ENCODE measurements at places on chromosomes 12 and 14.

DNA sequence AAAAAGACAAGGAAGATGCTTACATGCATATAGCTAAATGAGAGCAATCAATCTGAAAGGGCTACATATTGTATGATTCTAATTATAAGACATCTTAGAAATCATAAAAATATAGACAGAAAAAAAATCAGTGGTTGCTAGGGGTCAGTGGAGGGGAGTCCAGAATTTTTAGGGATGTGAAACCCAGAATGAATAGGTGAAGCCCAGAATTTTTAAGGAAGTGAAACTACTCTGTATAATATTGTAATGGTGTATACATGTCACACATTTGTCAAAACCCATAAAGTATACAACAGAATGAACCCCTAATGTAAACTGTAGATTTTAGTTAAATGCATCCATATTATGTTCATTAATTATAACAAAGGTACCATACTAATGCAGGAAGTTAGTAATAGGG is 713.2 kb downstream of the FLRT2 start:
- no peak overlapping the region for H3K27ac ChIP-seq
- no peaks in the 10 kb centered on the region for H3K4me1 ChIP-seq
- no peak overlapping the region for H3K4me3 ChIP-seq
- DNase-seq: peak; percentile 6

DNA sequence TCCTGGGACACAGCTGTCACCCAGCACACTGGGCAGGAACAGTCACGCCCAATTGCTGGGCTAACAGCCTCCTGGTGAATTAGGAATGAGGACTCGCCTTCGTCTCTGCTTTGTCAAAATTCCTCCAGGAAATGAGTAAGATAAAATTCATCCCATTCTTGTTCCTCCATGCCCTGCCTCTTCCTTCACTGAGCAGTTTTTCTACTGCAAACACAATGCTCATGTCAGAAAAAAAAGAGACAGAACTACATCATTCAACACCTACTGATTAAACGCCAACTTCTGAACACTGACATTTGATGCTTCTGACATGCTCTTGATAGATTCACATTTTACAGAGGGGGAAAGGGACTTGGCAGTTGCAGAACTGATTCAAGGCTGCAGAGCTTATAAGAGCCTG is 37.5 kb upstream of the DTX1 start:
- no peak overlapping the region for H3K27ac ChIP-seq
- no peak overlapping the region for H3K4me3 ChIP-seq
- no peaks in the 10 kb centered on the region for H3K4me1 ChIP-seq
- no peaks in the 10 kb centered on the region for H3K36me3 ChIP-seq

GRCh38 chr12:123142921-123143735 is 7.8 kb downstream of the PITPNM2 start:
- H3K27ac ChIP-seq: no peak overlapping the region
- no peaks in the 10 kb centered on the region for H3K36me3 ChIP-seq
- no peaks in the 10 kb centered on the region for H3K4me1 ChIP-seq
- no peak for DNase-seq
- H3K4me3 ChIP-seq: no peak overlapping the region

DNA sequence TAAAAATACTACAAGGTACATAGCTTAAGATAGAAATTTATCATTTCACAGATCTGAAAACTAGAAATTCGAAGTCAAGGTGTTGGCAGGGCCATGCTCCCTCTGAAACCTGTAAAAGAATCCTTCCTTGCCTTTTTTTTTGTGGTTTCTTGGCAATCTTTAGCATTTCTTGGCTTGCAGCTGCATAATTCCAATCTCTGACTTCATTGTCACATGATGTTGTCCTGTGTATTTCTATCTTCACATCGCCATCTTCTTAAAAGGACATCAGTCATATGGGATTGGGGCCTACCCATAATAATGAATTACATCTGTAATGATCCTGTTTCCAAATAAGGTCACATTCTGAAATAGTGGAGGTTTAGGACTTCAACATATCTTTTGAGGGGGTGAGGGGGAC is 250.4 kb downstream of the TMTC2 start:
- H3K27ac ChIP-seq: no peak overlapping the region
- DNase-seq: no peak
- H3K27me3 ChIP-seq: no peaks in the 10 kb centered on the region
- H3K4me3 ChIP-seq: no peak overlapping the region
- no peaks in the 10 kb centered on the region for H3K36me3 ChIP-seq

GRCh38 chr12:113075137-113075683 is 18.7 kb downstream of the DTX1 start:
- H3K27me3 ChIP-seq: no peaks in the 10 kb centered on the region
- no peaks in the 10 kb centered on the region for H3K4me1 ChIP-seq
- peak overlapping the region; percentile 23 for H3K27ac ChIP-seq
- H3K36me3 ChIP-seq: no peaks in the 10 kb centered on the region
- DNase-seq: peak; percentile 36

GRCh38 chr12:119060847-119061796 is 79.8 kb downstream of the SRRM4 start:
- H3K4me3 ChIP-seq: no peak overlapping the region
- DNase-seq: peak; percentile 13
- no peaks in the 10 kb centered on the region for H3K36me3 ChIP-seq
- no peaks in the 10 kb centered on the region for H3K27me3 ChIP-seq
- no peaks in the 10 kb centered on the region for H3K4me1 ChIP-seq

GRCh38 chr12:31406345-31406744 is 80.4 kb upstream of the SINHCAF start:
- no peaks in the 10 kb centered on the region for H3K36me3 ChIP-seq
- H3K27ac ChIP-seq: peak overlapping the region; percentile 68
- H3K27me3 ChIP-seq: no peaks in the 10 kb centered on the region
- peak overlapping the region; percentile 30 for H3K4me3 ChIP-seq
- peak; percentile 83 for DNase-seq
- H3K4me1 ChIP-seq: peaks cover 22% of the 10 kb centered on the region

DNA sequence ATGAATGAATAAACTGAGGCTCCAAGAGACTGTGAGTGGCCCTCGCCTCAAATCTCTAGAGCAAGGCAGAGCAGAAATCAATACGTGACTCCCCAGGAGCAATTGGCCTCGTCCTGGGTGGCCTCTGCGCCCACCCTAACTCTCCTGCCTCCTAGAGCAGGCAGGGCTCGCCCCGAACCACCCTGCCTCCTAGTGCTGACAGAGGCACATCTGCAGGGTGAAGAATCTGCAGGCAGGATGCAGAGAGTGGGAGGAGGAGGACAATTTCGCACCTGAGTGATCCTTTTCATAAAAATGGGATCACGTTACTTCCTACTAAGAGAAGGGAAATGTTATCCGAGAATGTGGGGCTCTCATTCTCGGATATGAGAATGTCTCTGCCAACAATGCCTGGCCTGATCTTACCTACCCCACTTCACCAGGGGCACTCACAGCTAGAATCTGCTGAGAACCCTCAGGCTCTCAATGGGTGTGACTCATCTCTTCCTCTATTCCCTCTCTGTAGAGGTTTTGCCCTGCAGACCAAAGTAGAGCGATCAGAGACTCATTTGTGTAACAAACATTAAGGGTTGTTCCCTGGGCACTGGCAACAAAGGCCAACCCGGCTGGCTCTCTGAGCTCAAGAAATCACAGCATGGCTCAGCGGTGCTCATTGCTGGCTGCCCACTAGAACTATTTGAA is 61.7 kb upstream of the BCL2L14 start:
- peaks cover 18% of the 10 kb centered on the region for H3K4me1 ChIP-seq
- no peak for DNase-seq
- no peak overlapping the region for H3K27ac ChIP-seq
- H3K27me3 ChIP-seq: peaks cover 20% of the 10 kb centered on the region
- H3K36me3 ChIP-seq: no peaks in the 10 kb centered on the region
- H3K4me3 ChIP-seq: no peak overlapping the region

GRCh38 chr12:122040579-122041386 is 19.1 kb downstream of the BCL7A start:
- H3K27me3 ChIP-seq: no peaks in the 10 kb centered on the region
- H3K4me1 ChIP-seq: no peaks in the 10 kb centered on the region
- no peak for DNase-seq
- H3K27ac ChIP-seq: no peak overlapping the region

- DNase-seq: no peak
- H3K4me1 ChIP-seq: no peaks in the 10 kb centered on the region
- no peaks in the 10 kb centered on the region for H3K36me3 ChIP-seq
- H3K27me3 ChIP-seq: no peaks in the 10 kb centered on the region
- H3K4me3 ChIP-seq: no peak overlapping the region
These were observed 284.8 kb downstream of the FBXL14 start for GRCh38 chr12:1309613-1310012.

- no peaks in the 10 kb centered on the region for H3K27me3 ChIP-seq
- no peak for DNase-seq
- H3K36me3 ChIP-seq: no peaks in the 10 kb centered on the region
These were observed 16.9 kb downstream of the RPS29 start for GRCh38 chr14:49569281-49569680.

DNA sequence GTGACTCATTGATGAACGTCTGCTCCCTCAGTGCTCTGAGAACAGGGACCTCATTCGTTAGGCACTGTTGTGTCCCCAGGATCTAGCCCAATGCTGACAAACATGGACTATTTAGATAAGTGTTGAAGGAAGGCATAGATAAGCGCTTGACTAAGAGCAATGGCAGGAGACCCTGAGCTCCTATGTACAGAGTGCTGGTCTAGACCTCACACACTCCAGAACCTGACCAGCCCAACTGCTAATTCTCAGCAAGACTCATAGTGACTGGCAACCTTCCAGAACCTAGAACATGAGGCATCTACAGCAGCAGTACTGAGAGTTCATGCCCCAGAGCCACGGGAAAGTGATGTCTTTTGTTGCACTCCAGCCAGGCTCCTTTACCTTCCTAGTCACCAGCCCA is 69.2 kb downstream of the CRACR2A start:
- no peak overlapping the region for H3K27ac ChIP-seq
- H3K4me1 ChIP-seq: no peaks in the 10 kb centered on the region
- no peaks in the 10 kb centered on the region for H3K36me3 ChIP-seq
- no peak overlapping the region for H3K4me3 ChIP-seq
- no peaks in the 10 kb centered on the region for H3K27me3 ChIP-seq
- DNase-seq: no peak

- H3K4me1 ChIP-seq: no peaks in the 10 kb centered on the region
- H3K27ac ChIP-seq: no peak overlapping the region
- no peak overlapping the region for H3K4me3 ChIP-seq
- no peaks in the 10 kb centered on the region for H3K36me3 ChIP-seq
These were observed 54.3 kb downstream of the CCDC85C start for GRCh38 chr14:99549684-99550083.
